Lung microvascular endothelial cell (primary cell): ENCODE measurements at places on chromosomes 11 and 22. TPM values are rescaled to one million over a fixed set of nuclear protein-coding genes. Genes with fewer than 3 reads are reported as not detected.

Gene TOP3B
- 12.0 and 17.3 TPM in 2 replicates for total RNA-seq

Gene ARHGAP42
- total RNA-seq, result 2.4 and 7.1 TPM in 2 replicates

Gene MRGPRX3
- under 0.01 and 0.40 TPM in 2 replicates for total RNA-seq

- peak; percentile 28 for DNase-seq
These were observed 129.7 kb downstream of the ST3GAL4 start for GRCh38 chr11:126485021-126485792.

GRCh38 chr11:12212821-12213185 is 102.4 kb downstream of the MICAL2 start:
- DNase-seq, result no peak
